Activated CD8-positive, alpha-beta memory T cell treated with anti-CD3 and anti-CD28 coated beads, Interleukin-2, amount 50 U/mL, for 4 hours (primary cell): ENCODE measurements at places on chromosomes 3 and 15.

GRCh38 chr3:151878465-151878864, 5.0 kb downstream of the SUCNR1 start:
- no peak for DNase-seq

- DNase-seq = no peak
Observed at GRCh38 chr15:101346928-101347327, 51.9 kb upstream of the SNRPA1 start.

GRCh38 chr3:170563712-170564423, 22.0 kb downstream of the SLC7A14 start:
- DNase-seq = no peak

- DNase-seq = no peak
Observed at GRCh38 chr15:60165111-60165510, 161.0 kb downstream of the FOXB1 start.

- no peak for DNase-seq
Observed at GRCh38 chr3:26428992-26429391, 193.6 kb upstream of the LRRC3B start.

- no peak for DNase-seq
Observed at GRCh38 chr3:173725507-173725906, 328.0 kb downstream of the NLGN1 start.

DNA sequence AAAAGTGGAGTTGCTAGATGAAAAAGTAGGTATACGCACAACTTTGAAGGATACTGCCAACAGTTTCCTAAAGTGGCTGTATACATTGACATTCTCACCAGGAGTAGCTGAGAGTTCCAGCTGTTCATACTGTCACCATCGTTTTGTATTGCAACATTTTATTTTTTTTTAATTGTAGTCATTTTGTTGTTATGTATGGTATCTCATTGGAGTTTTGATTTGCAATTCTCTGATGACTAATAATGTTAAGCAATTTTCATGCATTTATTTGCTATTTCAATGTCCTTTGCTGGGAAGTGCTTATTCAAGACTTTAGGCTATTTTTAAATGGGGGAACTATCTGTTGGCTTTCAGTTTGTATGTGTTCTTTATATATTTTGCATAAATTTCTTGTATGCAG, 185.1 kb upstream of the TGFBR2 start:
- DNase-seq = no peak

DNA sequence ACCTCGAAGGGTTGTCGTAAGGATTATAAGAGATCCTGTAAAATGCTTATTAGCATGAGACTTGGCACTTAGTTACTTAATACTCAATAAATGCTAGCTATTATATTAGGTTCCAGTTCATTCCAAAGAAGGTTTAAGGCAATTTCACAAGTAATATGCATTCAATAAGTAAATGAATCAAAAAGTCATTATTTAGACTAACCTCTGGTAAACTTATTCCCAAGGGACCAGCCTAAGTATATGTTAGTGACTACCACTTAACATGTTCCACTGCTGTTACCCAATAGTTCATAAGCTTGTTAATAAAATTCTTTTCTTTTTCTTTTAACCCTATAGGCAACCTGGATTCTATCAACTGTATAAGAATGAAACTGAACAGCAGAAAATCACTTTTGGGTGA, 5.1 kb downstream of the PDCD10 start:
- DNase-seq = no peak

GRCh38 chr3:119794971-119795612, 13.2 kb downstream of the NR1I2 start:
- no peak for DNase-seq

- no peak for DNase-seq
Observed at GRCh38 chr3:151707216-151707615, 26.5 kb upstream of the AADACL2 start.

DNA sequence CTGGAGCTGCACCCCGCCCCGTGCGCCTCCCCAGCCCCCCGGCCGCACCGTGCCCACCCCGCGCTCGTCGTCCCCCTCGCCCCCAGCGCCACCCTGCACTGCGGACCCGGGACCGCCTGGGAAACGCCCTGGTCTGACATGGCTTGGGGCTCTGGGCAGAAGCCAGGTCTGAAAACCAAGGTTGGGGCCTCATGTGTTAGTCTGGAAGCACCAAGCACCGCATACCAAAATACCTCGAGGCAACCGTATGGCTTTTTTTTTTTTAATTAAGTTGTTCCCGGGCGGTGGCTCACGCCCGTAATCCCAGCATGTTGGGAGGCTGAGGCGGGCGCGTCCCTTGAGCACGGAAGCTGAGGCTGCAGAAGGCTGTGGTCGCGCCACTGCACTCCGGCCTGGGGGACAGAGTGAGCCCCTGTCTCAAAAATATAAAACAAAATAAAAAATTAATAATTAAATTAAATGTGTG, 91.5 kb upstream of the CHD2 start:
- no peak for DNase-seq

DNA sequence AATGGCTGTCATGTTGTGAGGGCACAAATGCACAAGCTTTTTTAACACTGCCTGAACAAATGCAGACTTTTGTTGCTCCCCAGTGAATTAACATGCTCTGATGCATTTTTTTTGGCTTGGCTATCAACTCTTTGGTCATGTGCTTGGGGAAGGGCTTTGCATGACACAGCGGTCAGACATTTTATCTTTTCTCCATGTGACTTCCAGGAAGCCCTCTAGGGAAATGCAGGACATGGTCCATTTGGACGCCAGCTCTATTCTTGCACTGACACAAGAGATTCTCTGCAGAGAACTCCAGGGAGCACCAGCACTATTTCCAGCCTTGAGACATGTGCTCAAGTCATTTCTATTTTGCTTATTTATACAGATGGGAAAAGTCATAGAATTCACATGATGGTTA, 46.2 kb downstream of the NEK11 start:
- no peak for DNase-seq

DNA sequence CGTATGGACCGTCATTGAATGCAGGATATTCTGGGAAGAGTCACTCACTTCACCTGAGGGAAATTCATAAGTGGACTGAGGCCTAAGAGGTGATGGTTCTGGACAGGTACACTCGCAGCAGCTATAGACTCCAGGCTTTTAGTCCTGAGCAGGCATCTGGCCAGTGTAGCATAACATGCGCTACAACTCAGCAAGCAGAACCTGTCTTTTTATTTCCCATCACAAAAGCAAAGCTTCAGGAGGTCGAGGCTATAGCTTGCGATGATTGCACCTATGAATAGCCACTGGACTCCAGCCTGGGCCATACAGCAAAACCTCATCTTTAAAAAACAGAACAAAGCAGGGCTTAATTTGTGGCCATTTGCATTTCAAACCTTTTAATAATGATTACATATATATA, 185.8 kb downstream of the KCNH8 start:
- DNase-seq = no peak

DNA sequence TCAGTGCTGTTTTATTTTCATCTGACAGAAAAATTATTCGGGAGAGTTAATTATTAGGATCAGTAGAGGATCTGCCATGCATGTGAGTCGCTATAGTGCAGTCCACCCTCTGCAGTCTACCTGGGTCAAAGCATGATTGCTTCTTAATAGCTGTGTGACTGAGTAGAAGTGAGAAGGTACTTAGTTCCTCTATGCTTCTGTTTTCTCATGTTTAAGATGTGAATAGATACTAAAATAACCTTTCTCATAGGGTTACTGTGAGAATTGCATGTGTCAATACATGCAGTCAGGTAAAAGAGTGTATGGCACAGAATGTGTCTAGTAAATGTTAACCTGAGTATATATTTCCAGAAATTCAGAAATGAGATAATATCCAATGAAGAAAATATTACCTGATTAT, 435.7 kb downstream of the NAALADL2 start:
- DNase-seq = no peak

DNA sequence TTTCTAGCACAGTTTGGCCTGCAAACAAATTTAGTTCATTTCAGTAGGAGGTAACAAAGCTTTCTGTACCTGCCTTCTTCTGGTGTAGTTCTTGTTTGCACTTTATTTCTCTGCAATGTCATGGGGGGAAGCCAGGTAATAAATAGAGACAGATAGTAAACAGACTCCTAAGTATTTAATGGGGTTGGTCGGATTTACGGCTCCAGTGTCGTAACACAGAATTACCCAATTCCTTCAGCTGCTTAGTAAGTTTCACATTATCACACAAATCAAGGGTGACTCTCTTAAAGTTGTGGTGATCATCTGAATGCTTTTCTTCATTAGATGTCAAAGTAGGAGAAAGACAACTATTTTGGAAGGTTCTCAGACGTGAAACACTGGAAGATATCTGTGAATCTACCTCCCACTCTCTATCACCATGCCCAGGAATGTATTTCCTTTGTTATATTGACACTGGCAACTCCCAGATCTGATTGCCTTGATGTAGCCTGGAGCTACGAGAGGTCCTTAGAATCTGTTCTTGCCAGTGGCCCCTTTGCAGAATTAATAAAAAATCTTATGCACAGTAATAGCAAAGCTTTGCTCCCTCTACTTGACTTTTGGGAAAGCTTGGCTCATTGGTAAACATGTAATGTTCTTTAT, 25.0 kb upstream of the TMC3 start:
- DNase-seq = no peak

DNA sequence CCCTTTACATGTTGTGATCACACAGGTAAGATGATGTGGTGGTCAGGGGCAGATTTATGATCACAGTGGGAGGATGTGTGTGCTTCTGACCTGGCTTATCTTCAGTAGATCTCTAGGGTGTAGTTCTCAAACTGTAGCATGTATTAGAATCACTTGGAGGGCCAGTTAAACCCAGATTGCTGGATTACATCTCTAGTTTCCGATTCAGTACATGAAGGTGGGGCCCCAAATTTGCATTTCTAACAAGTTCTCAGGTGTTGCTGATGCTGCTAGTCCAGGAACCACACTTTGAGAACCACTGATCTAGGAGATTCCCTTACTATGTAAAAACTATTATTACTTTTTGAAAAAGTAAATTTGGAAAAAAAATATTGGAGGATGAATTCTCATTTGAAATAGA, 199.3 kb upstream of the GOLIM4 start:
- no peak for DNase-seq

DNA sequence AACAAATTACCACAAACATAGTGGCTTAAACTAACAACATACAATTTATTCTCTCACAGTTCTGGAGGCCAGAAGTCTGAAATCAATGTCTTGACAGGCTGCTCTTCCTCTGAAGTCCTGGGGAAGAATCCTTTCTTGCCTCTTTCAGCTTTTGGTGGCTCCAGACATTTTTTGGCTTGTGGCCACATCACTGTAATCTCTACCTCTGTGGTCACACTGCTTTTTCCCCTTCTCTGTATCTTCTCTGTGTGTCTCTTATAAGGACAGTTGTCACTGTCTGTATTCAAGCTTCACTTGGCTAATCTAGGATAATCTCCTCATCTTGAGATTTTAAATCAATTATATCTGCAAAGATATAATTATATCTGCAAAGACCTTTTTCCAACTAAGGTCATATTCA, 80.3 kb upstream of the ABHD2 start:
- DNase-seq = no peak

DNA sequence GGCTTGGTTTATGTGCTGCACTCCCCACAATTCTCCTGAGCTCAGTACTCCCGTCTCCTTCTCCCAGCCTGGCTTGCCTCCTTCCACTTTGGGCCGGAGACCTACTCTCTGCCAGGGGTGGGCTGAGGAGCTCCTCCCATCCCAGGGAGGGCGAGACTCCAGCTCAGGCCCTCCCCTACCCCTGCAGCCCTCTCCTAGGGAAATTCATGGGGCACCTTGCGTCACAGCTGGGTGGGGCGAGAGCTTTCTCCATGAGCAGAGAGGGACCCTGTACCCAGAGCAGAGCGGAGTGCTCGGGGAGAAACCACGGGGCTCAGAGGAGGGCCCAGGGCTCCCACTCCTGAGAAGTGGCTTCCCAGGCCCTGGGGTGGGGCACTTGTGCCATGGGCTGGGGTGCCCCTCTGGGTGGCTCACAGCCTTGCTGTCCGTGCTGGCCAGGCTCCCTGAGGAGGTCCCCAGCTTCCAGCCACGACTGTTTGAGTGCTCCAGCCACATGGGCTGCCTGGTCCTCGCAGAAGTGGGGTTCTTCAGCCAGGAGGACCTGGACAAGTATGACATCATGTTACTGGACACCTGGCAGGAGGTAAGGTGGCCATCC, 13.3 kb downstream of the VILL start:
- no peak for DNase-seq

- DNase-seq = no peak
Observed at GRCh38 chr3:189488241-189488767, 142.9 kb upstream of the TP63 start.

- no peak for DNase-seq
Observed at GRCh38 chr15:42069496-42070278, 24.7 kb downstream of the PLA2G4D start.

GRCh38 chr15:74817370-74817737, 4.7 kb downstream of the LMAN1L start:
- DNase-seq = no peak

DNA sequence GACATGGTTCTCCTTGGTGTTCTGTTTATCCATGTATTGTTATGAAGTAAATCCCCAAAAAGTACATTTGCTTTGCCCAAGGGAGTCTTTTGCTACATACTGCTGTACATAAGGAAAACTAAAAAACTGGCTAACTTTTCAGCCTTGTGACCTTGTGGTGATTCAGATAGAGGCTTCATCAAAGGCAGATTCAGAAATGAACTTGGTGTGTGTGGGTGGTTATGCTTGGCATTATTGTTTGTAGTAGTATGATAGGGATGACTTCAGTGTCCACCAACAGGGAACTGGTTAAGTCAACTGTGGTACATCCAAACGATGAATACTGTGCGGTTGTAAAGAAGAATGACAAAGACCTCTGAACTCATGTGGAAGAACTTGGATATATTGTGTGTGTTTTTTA, 75.6 kb upstream of the CHRNB4 start:
- DNase-seq = no peak

DNA sequence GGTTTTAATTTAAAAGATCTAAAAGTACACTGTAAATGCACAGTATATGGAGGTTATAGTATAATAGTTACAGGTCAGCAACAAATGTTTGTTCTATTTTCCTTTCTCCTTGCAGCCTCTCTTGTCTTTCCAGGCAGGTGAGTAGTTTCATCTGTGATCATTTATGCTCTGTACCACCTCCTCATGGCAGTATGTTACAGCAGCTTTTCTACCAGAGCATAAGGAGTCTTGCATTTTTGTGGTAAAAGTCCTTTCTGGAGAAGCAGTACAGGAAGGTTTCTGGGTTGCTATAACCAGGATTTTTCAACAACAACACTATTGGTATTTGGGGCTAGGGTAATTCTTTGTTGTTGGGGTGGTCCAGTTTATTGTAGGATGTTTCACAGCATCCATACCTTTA, 59.5 kb downstream of the ZNF609 start:
- no peak for DNase-seq

DNA sequence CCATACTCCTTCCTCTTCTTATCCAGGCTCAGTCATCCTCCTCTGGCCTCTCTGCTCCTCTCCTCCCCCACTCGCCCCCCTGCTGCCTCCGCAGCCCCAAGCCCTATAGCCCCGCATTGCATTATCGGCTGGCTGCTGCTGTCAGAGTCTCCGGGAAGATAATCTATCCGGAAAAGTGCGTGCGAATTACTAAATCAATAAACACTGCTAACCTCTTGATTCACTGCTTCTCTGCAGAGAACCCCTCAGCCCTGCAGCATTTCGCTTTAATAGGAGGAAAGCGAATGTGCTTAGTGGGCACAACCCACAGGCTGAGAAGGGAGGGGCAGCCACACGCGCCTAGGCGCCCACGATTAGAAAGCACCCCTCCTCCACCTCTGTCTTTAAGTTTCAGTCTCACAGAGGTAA, 167.6 kb downstream of the ABHD5 start:
- DNase-seq = no peak

GRCh38 chr3:37219266-37219665, 44.9 kb upstream of the LRRFIP2 start:
- DNase-seq = no peak
